Activated CD8-positive, alpha-beta memory T cell treated with anti-CD3 and anti-CD28 coated beads for 4 hours (primary cell): ENCODE measurements at places on chromosomes 3 and 15.

DNA sequence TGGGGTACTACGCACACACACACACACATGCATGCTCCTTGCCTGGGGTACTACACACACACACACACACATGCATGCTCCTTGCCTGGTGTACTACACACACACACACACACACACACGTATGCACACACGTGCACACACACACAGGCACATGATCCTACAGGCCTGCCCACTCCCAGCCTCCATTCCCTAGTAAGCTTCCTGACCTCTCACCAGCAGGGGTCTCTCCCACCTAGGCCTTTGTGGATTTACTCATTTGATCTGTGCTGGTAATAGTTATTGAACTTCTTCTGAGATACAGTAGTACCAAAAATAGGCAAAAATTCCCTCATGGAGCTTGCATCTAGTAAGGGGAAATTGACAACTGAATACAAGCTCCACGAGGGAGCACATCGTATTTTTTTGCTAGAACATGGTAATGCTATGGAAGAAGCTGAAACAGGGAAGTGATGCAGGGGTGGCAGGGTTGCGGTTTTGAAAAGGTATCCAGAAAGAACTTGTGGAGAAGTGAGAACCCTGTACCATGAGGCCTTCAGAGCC, 19.1 kb downstream of the TTC21A start:
- DNase-seq, result no peak

DNA sequence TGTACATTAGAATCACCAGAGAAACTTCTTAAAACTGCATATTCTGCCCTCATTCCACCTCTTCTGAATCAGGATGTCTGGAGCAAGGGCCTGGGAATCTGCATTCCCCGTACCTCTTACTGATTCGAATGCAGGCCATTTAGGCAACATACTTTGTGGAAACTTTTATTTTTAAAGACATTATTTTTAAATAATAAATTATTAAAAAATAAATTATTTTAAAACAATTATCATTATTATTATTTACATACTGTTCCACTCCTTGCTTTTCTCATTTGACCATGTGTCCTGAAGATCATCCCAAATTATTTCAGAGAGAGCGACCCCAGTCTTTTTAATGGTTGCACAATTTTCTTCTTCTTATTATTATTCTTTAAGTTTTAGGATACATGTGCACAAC, 336.6 kb upstream of the TBC1D5 start:
- DNase-seq, result no peak

DNA sequence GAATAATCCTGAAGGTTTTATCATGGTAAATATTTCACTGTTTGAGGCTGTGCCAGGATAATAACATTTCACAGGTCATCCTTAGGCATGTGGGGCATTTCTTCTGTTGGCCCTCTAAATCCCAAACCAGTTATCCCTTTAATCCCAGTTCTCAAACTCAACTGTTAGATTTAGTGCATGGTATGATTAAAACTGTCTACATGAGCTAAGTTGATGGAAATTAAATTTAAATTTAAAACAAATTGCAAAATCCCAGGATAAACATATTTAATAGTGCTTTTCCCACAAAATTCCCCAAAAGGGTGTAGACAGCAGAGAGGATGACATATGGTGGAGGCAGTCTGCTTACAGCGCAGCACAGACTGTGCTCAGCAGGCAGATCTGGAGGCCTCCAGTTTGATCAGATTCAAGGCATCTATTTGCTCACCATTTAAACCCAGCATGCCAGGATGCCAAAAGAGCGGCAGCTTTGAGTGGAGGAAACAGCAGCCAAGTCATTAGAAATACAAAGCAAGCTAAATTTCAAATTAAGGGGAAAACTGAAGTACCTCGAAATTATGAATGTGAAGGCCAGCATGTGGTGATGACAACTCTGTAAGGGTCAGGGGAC, 325.8 kb downstream of the KCNH8 start:
- no peak for DNase-seq

DNA sequence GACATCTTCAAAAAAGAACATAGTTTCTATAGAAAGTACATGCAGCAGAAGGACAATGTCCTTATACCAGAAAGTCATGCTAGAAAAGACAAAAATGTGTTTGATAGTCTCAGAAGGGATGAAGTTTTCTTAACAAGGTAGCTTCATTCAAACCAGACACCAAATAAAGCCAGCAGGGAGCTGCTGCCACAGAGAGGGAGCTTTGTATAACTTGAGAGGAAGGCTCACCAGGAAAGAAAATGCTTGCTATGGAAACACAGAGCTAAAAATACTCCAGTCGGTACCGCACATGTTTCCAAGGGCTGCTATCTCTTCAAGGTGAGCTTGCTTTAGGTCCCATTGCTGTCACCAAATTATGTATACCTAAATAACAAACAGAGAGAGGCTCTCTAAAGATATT, 1074.8 kb upstream of the ALCAM start:
- DNase-seq, result no peak
